Gastroesophageal sphincter (tissue), 4 donors: ENCODE measurements at places on chromosomes 11 and 22. TPM values are rescaled to one million over a fixed set of nuclear protein-coding genes. Genes with fewer than 3 reads are reported as not detected.

DNA sequence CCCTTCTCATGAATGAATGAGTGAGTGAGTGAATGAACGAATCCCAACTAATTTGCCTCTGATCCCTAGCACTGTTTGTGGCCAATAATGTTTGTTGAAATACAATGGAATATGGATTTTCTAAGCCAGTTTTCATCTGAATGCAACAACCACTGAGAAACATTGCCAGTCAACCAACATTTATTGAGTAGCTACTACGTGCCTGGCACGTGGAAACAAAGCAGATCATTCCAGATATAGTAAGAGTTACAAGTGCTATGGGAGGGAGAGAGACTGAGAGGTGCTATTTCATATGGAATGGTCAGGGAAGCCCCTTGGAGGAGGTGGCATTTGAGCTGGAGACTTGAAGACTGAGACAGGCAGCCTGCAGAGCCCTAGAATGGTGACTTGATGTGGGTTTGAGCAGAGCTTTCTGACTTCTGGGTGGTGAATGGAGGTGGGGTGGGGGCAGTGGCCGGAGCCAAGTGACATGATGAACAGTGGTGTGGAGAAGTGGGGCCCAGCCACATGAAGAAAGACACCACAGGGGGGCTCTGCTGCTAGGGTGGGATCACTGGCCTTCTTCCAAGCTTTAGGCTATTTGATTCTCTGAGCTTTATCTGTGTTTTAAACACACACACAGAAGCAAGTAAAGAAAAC is 35.1 kb upstream of the SMTN start:
- no peak for ATAC-seq

- ATAC-seq: no peak
Measured at GRCh38 chr11:23473782-23474181, 613.5 kb upstream of the CCDC179 start.

GRCh38 chr11:65224930-65225278 is 36.9 kb upstream of the POLA2 start:
- ATAC-seq: peak; percentile 77

DNA sequence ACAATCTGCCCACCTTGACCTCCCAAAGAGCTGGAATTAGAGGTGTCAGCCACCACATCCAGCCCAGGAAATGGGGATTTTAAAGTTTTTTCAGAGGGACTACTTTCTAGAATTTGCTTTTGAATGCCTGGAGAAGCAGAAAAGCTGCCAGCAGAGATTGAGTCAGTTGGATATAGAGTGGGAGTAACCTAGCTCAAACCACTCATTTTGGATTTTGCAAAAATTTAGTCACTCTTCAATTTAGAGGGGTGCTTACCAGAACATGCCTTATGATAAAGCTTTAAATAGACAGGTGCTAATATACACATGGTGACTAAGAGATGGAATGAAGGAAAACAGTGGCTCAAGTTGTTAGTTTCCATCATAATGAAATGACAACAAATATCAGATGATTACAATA is 26.5 kb upstream of the PSMA1 start:
- ATAC-seq: no peak

- no peak for ATAC-seq
Measured at GRCh38 chr22:47328550-47329243, 566.2 kb downstream of the TBC1D22A start.

DNA sequence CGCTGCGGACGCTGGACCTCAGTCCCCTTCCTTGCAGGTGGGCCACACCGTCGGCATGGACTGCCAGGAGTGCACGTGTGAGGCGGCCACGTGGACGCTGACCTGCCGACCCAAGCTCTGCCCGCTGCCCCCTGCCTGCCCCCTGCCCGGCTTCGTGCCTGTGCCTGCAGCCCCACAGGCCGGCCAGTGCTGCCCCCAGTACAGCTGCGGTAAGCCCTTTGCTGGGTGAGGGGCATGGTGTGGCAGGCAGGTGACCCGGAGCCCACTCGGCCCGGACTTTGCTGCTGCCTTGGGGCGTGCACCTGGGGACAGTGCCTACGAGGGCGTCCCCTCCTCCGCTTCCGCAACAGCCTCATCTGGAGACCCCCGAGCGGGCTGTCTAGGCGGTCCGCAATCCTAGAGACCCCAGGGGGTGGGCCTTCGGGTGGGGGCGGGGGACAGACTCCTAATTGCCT is 25.4 kb upstream of the MUC5B start:
- ATAC-seq: no peak

- ATAC-seq: no peak
Measured at GRCh38 chr11:10122326-10123197, 171.5 kb downstream of the SBF2 start.

GRCh38 chr11:95991101-95991500 is 67.2 kb upstream of the MTMR2 start:
- no peak for ATAC-seq

Gene TMEM86A
- 3.3 TPM for total RNA-seq

Gene GAL
- 10.6 TPM for total RNA-seq

Gene GTSE1
- 0.20 TPM for total RNA-seq

Gene C11orf52
- total RNA-seq: not detected
